CD4-positive, alpha-beta T cell treated with Interleukin-4 for 1 hour (primary cell): ENCODE measurements at places on chromosomes 5 and 9.

DNA sequence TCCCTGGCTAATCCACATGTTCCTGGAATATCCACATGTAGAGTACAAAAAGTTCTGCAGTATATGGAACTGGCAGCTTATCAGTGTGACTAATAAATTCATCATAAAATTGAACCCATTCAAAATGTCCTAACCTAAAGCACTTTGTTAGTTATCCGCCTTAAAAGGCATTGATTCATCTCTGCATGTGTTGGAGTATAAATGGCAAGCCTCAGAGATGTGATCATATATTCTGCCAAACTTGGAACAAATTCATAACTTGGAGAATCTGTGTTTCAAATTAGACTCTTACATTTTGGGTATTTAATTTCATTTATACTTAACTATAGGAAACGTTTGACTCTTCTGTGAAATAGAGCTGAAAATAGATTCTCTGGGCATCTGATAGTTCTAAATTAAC is 25.2 kb upstream of the NREP start:
- no peak for DNase-seq

DNA sequence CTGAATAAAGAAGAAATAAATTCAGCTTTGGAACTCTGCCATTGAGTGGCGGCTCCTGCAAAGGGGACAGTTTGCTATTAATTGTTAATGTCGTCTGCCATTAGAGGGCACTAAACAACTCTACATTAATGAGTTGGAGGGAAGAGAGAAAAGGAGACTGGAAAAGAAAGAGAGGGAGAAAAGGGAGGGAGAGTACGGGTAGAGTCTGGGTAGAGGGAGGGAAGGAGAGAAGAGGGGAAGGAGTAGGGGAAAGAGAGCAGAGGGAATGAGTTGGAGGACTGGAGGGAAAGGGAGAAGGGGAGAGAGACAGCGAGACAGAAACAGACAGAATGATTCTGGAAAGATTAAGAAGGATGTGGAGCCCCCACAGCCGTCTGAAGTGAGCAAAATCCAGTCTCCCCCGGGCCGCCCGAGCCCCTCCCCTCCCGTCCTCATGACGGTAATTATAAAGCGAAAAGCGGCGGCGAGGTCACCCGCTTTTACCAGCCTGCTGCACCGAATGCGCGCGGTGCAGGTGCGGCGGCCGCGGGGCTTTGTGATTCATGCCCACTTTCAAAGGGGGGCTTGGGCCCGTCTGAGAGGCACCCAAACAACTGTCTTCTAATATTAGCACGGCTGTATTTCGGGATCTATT is 1.9 kb upstream of the FST start:
- no peak for DNase-seq

DNA sequence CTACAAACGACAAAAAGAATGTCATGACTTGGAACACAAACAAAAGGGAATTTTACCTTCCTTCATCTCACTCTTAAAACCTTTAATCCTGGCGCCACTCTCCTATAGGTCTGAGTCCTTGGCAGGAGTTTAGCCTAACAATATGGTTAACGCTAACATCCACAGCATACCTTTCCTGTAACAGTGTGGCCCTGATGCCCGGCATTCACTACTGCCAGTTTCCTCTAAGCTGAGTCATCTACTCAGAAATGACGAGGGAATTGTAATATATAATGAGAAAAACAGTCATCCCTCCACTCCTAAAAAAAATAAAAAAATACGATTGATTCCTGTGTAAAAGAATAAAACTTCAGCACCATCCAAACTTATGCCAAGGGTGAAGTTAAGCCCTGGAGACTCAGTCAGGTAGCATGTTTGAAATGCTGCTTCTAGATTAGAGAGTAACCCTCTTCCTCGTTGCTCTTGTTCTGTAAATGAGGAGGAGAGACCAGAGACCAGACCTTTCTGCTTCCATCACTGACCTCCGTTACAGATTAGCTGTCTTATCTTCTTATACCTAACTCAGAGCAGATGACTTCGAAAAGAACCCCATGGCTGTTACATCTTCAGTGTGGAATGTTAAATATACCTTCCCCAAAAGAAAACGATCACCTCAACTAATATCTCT is 37.4 kb downstream of the CCDC125 start:
- no peak for DNase-seq

- no peak for DNase-seq
Observed at GRCh38 chr5:42491699-42492098, 68.5 kb downstream of the GHR start.

GRCh38 chr9:134637696-134638501 is 3.7 kb upstream of the COL5A1 start:
- DNase-seq: no peak

DNA sequence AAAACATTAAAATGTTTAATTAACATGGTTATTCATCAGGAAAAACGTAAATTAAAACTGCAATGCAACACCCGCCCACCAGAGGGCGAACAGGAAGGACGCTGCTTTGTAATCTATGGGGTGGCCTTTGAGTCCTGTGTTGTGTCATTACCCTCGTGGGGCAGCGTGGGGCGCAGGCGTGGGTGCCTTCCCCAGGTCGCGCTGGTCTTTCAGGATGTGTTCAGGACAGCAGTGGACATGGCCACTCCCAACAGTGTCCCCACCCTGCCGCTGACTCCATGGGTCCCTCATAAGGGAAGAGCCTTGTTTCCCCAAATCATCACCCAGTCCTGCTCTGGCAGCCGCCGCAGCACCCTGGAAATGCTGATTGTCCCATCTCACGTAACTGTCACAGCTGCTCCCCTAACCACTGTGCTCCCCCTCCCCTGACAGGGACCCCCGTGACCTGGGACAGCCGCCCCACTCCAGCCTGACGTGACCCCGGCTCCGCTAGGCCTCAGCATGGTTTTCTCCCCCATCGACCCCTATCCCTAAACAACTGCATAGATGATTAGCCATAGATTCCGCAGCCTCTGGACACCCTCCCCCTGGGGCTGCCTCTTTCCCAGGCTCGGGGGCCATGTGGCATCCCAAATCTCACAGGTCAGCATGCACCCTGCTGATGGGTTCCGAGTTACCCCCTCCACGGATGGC is 36.4 kb downstream of the GLT6D1 start:
- DNase-seq: peak; percentile 46

DNA sequence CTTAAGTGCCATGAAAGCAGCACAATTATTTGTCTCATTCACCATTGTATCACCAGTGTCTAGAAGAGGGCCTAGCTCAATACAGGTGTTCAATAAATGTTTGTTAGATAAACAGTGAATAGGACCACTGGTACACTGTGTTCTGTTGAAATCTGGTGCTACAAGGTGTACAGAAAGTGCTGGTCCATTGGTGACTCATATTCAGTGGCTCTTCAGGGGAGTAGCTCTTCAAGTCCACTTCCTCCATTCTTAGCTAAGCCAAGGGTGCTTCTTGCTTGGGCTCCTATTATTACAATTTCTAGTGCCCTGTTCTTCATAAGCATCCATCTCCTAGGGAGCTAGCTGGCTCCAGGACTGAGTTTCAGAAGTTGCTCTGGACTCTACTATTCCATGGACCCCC is 6.4 kb upstream of the FCHO2 start:
- no peak for DNase-seq

DNA sequence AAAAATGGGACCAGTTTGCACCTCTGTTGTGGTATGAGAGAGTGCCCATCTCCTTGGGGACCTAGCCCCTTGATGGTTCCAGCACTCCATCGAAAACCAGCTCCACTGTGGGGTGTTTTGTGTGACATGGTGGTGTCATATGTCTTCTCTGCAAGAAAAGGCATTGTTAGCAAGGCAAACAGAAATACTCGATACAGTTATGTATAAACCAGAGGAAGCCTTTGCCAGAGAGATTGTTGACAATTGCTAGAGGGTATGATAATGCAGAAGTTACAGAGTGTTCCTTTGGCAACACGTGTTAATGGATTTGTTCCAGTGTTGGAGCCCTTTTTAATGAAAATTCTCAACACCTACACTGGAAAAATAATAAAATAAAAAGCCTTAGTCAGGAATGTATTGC is 270.4 kb upstream of the DMRT1 start:
- no peak for DNase-seq

DNA sequence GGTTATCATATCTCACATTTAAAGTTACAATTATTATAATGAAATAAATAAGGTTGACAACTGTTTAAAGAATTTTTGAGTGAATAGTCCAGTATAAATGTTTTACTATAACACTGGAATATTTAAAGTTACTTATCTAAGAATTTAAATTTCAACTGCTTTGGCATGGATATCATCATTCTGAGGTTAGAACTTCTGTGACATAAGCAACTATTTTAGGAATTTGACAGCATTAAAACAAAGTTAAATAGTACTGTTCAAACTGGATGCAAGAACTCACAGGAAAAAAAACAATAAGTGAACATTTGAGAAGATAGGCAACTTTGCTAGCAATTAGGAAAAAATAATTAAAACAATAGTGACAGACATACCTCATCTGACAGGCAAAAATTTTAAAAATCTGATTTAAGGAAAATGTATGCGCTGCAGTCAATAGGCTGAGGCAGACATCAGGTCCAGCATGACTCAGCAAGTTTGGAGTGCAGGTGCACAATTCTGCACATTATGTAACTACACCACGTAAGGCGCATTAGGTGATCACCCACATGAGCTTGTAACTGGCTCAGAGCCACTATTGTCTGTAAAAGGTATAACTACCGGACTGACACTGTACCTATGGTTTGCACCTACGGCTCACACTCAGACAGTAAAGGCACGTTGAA is 180.6 kb downstream of the PDE4D start:
- peak; percentile 9 for DNase-seq

DNA sequence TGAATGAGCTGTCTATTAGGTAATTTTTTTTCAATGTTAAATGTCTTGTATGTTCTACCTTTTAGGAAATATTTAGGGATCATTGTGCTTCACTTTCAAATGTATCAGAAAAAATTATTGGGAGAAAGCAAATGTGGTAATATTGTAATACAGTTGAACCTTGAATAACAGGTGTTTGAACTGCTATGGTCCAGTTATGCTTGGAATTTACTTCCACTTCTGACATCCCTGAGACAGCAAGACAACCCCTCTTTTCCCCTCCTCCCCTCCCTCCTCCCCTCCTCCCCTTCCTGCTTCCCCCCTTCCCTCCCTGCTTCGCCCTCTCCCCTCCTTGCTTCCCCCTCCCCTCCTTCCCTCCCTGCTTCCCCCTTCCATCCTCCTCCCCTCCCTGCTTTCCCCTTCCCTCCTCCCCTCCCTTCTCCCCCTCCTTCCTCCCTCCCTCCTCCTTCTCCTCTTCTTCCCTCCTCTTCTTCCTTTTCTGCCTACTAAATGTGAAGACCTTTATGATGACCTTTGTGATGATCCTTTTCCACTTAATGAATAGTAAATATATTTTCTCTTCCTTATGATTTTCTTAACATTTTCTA is 146.6 kb downstream of the FGF1 start:
- DNase-seq: no peak

- peak; percentile 44 for DNase-seq
Observed at GRCh38 chr5:59007460-59008063, 424.7 kb downstream of the RAB3C start.

DNA sequence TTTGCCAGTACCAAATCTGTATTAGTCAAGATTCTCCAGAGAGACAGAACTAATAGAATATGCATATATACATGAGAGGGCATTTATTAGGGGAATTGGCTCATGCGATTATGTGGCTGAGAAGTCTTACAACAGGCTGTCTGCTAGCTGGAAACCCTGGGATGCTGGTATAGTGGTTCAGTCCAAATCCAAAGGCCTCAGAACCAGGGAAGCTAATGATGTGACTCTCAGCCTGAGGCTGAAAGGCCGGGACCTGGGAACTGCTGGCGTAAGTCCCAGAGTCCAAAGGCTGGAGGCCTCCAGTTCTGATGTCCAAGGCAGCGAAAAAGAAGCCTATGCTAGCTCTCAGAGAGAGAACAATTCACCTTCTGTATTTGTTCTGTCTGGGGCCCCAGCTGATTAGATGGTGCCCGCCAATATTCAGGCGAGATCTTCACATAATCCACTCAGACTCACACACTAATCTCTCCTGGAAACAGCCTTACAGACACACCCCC is 84.1 kb downstream of the KIAA1958 start:
- no peak for DNase-seq

GRCh38 chr5:140111011-140111858 is 2.7 kb upstream of the PURA start:
- DNase-seq: no peak

DNA sequence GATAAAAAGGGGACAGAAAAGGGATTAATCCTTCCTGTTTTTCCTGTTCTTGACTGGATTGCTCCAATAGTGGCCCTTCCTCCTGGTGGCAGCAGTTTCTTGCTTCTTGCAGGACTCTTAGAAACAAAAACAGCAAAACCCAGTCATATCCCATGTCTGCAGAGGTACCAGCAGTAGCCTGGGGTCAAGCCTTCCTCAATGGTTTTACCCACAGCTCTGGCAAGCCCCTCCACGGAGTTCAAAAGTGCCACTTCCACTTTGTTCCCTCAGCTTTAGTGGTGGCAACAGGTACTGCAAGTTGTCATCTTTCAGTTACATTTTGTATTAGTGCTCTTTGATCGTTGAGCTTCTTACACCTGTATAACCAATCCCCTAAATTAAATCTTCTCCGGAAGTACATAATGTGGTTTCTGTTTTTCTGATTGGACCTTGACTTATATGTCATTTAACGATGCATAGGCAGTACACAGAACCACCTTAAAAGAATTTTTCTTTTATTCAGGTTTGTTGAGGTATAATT is 8.7 kb upstream of the RANBP6 start:
- DNase-seq: peak; percentile 60

- DNase-seq: no peak
Observed at GRCh38 chr5:159504106-159504856, 174.0 kb upstream of the IL12B start.

DNA sequence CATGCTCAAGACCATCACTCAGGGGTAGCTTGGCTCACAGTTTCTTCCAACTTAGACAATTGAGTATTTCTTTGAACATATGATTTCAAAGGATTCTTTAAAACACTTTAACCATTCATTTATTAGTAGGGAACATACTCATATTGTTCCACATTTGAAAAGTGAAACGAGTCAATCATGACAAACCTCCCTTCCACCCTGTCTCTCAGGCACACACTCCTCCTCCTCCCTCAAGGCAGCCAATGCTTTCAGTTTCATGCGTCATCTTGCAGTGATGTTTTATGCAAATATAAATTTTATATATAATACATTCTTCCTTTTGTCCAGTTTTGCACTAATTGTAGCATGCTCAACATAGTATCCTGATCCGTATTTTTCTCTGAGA is 126.0 kb upstream of the BOD1 start:
- DNase-seq: no peak

DNA sequence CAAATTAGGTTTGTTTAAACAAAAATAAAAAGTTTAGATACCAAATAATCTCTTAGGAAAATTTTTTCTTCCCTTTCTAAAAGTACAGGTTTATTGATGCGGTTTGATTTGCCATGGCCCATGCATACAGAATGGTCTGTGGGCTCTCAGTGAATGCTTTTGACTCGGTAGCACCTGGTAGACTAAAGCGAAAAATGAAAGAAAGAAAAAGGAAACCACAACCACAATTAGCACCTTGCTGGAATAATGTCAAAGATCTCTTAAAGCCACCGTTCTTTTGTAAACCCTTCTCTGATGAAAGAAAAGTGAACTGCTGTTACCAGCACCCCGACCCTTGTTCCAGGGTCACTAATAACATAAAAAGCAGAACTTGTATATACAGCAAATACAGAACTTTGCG is 157.9 kb downstream of the NFIB start:
- DNase-seq: no peak

GRCh38 chr5:160133071-160133917 is 14.0 kb upstream of the PWWP2A start:
- no peak for DNase-seq

GRCh38 chr9:118527261-118527660 is 823.1 kb downstream of the TLR4 start:
- no peak for DNase-seq

- DNase-seq: peak; percentile 30
Observed at GRCh38 chr5:54443270-54443669, 12.2 kb upstream of the HSPB3 start.

GRCh38 chr9:93136011-93136440 is 2.0 kb upstream of the NINJ1 start:
- no peak for DNase-seq
